ENCODE measurements at places on chromosomes 2 and 18.

DNA sequence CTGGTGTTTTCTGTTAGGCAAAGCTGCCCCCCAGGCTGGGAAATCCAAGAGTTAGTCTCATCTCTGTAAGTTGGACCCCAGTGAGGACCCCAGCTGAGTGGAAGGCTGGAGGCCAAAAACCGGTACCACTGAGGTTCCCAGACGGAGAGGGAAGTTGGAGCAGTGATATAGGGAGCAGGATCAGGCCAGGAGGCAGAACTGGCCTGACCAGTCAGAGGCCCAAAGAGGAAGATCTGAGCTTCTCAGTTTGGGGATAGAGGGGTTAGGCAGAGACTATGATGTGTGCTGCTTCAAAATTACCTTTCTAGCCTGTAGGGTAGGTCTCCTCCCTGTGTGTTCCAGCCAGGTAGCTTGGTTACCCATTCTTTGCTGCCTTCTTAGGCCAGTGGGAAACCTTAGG, 4.6 kb upstream of the RNF181 start:
- DNase-seq, result no peak

DNA sequence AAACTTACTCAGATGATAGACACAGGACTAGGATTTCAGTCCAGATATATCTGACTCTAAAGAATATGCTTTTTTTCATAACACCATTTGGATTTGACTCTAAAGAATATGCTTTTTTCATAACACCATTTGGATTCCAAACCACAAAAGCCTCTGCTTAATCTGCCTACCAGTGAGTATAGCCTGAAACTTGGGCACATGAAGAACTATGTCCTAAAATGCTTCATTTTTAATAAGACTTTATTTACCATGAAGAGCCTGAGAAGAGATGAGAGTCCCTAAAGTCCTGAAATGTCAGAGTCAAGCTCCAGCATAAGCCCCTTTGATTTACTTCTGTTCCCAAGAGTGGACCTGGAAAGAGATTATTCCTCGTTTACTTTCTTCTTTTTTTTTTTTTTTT, 54.5 kb upstream of the STPG4 start:
- DNase-seq, result no peak

- DNase-seq, result no peak
These were observed 326.4 kb downstream of the CYRIA start for GRCh38 chr2:16339206-16339605.

- no peak for DNase-seq
These were observed 18.7 kb upstream of the ATOH8 start for GRCh38 chr2:85734942-85735608.

DNA sequence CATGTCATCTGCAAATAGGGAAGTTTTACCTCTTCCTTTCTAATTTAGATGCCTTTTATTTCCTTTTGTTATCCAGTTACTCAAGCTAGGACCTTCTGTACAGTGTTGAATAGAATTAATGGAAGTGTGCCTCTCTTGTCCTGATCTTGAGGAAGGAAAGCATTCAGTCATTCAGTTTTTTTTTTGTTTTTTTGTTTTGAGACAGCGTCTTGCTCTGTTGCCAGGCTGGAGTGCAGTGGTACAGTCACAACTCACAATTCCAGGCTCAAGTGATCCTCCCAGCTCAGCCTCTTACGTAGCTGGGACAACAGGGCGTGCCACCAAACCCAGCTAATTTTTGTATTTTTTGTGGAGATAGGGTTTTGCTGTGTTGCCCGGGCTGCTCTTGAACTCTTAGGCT, 203.9 kb upstream of the ALPP start:
- DNase-seq, result no peak

- DNase-seq, result no peak
These were observed 131.4 kb downstream of the ZNF236 start for GRCh38 chr18:76953583-76954233.

DNA sequence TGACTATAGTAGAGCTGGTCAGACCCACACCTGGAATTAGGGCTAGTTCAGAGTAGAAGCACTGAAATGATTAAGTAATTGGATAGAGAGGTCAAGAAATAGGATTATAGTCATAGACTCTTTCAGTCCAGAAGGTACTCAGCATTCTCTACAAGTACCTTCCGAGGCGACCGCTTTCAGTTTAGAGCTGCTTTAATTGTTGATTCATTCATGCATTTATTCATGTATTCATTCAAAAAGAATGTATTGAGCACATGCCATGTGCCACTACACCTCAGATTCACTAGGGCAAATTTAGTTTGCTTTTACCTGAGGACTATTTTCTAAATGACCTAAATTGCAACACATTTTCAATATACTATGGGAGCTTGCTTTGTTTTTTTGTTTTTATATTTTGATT, 48.7 kb downstream of the CRIM1 start:
- DNase-seq, result no peak

- no peak for DNase-seq
These were observed 110.8 kb downstream of the TDRD15 start for GRCh38 chr2:21234464-21235120.

DNA sequence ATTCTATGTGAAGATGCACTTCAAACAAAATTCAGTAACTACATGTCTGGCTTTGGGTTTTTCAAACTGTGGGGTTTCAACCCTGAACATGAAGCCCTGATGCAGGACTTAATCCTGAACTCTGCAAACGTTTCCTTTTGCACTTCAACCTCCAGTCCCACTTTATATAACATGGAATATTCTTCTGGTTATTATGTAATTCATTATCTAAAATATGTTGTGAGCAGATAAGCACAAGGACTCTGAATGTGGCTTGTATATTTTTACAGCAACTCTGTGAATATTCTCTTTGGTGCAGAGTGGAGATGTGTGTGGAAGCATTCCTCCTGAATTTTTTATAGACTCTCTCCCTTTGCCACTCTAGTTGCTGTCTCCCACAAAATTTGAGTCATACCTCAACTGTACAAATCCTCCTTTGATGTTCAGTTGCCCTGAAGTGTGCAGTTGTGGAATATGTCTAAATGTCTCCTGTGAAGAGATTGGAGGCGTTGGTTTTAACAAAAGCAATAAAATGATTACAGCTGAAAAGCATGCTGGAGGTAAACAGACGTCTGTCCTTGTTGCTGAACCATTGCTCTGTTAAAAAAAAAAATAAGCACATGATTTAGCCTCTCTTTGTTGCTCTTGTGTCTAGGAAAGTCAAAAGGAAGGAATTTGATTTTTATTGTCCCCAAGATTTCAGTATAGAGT, 205.1 kb upstream of the NRP2 start:
- no peak for DNase-seq

DNA sequence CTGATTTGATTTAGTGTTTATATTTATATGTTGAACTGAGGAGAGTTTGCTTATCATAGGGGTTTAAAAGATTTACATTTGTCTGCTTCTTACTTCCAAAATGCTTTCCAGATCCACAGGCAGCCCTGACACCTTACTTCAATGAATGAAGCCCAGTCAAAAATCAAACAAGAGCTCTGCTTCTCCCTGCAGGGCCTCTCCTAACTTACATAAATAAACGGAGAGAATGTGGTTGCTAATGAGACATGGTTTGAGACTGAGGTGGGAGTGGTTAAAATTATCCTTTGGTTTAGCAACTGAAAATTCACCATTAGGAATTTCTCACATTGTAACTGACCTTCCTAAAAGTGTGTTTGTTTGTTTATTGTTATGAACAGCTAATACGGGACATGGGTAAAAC, 612.3 kb upstream of the FANCL start:
- no peak for DNase-seq

DNA sequence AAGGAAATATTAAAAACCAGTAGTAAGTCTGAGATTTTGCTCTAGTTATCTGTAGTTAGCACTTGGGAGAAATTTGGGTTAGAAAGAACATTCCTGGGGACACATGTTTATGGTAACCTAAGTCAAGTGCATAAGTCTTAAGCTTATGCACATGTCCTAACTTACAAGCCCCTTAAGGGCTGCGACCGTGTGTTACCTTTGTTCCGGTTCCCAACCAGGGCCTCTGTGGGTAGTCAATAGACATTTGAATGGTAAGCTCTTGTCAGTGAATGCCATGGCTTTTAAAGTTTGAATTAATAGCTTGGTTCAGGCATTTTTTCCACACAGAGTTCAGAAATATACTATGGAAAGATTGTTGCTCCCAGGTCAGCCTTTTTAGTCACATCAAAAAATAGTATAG, 64.7 kb upstream of the CWC22 start:
- DNase-seq, result no peak

DNA sequence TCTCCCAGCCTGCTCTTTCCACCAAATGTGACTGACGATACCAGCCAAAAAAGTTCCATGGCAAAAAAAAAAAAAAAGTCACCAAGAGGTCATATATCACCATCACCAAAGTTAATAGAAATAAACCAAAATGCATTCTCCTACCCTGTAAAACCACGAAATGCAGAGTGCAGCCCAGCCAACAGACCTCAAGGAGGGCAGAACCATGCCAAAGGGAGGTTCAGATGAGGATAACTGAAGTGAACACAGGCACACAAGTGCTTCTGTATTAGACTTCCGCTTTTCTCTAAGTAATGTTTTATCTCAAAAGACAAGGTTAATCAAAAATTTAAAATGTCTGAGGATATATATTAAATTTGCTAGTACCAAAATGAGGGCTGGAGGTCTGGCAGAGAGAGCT, 5.5 kb downstream of the SERPINE2 start:
- DNase-seq, result no peak

Measured in stimulated activated CD8-positive, alpha-beta memory T cell treated with anti-CD3 and anti-CD28 coated beads, Interleukin-7, amount 100 ng/mL, for 1 hour (primary cell).